Testis (tissue), 5 donors: ENCODE measurements at places on chromosomes 2 and 18. TPM values are rescaled to one million over a fixed set of nuclear protein-coding genes. Genes with fewer than 3 reads are reported as not detected.

GRCh38 chr2:134934150-134934549, 15.5 kb downstream of the CCNT2 start:
- no peak for DNase-seq

- no peak for DNase-seq
Measured at GRCh38 chr2:217804791-217805667, 197.8 kb downstream of the TNS1 start.

The APCDD1 gene
- polyA plus RNA-seq: 11.2 TPM

- DNase-seq: no peak
Measured at GRCh38 chr2:49928551-49928950, 774.2 kb upstream of the FSHR start.

The POTEJ gene
- polyA plus RNA-seq: 6.0 TPM

The PTPN18 gene
- 23.3 TPM for polyA plus RNA-seq

GRCh38 chr2:120634533-120634932, 101.1 kb upstream of the GLI2 start:
- no peak for DNase-seq

GRCh38 chr2:30503007-30503694, 56.1 kb downstream of the LCLAT1 start:
- no peak for DNase-seq

DNA sequence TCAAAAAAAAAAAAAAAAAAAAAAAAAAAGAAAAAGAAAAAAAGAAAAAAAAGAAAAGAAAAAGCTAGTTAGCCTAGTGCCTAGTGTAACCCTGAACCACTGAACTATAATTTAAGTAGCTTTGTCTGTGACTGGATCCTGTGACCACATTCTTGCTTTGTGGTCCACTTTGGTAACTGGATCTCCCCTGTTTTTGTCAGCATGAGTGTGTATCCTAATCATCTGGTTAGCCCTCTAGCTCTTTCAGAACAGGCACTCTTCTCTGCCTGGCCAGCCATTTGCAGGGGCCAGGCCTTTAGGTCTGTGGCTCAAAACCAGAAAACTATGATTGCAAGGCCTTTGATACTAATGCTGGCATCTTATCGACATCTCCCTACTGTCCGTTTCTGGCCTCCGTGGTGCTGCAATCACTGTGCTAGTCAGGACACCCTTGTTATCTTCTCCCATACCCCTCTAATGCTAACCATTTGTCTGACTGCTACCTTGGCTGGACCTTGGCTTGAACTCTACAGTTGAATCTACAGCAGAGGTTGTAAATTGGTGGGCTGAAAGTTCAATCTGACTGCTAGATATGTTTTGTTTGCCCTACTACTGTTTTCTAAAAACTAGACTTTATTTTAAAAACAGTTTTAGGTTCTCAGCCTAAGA, 40.5 kb downstream of the RBKS start:
- DNase-seq: no peak

The ATOH8 gene
- 13.5 TPM for polyA plus RNA-seq

DNA sequence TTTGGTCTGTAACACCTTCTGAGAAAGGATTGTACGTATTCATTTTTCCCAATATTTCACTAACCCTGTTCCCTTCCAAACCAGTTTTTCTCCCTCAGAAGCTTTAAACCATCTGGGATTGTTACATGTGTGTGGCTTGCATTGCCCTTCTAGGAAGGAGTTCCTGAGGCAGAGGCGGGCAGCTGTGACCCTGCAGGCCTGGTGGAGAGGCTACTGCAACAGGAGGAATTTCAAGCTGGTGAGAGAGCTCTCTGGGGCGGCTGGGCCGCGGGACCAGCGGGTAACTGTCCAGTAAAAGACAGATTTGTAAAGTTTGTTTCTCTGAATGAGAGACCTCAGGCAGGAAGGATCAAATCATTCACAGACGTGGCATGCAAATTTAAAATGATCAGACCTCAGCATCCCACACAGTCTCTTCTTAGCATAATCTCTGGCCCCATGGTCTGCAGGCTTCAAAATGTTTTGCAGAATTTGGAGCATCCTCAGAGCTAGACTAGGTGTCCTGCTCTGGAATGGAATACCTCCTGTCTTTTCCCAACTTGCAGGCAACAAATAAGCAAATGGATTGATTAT, 40.2 kb upstream of the GPR17 start:
- no peak for DNase-seq

The SERPINB7 gene
- 0.16 TPM for polyA plus RNA-seq

The FAP gene
- polyA plus RNA-seq: 5.6 TPM

DNA sequence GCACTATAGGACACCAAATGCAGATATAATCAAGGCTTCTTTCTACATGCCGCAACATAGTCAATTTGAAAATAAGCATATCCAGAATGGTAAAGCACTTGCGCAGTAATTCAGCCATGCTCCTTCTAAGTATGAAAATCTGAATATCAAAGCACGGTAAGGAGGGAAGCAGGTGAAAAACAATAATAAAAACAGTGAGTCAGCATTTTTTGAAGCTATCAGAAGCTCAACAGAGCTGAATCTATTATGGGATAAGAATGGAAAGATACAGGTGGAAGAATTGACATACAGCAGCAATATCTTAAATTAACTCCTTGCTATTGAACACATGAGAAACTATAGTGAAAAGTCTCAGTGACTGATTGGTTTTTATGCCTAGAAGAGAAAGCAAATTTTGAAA, 266.3 kb downstream of the NRXN1 start:
- no peak for DNase-seq

The DSG1 gene
- 5.4 TPM for polyA plus RNA-seq

DNA sequence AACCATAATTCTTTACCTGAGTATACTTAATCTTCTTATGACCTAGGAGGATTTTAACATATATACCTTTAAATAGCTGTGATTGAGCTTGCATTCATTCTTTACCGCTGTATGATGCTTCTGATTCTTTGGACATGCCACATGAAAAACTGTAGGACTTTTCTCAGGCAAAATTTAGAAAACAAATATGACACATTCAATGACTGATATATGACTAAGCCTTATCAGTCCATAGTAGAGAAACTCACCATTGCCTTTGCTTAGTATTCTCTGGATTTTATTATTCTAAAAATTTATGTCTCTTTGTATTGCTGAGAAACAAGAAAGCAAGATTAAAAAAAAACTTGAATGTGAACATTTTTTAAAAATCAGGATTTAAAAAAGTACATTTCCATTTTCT, 3.7 kb downstream of the FAM171B start:
- no peak for DNase-seq

- DNase-seq: no peak
Measured at GRCh38 chr2:231720987-231721966, 13.0 kb downstream of the PTMA start.

The TBR1 gene
- 0.92 TPM for polyA plus RNA-seq

GRCh38 chr2:150599889-150600288, 112.4 kb upstream of the RND3 start:
- no peak for DNase-seq

DNA sequence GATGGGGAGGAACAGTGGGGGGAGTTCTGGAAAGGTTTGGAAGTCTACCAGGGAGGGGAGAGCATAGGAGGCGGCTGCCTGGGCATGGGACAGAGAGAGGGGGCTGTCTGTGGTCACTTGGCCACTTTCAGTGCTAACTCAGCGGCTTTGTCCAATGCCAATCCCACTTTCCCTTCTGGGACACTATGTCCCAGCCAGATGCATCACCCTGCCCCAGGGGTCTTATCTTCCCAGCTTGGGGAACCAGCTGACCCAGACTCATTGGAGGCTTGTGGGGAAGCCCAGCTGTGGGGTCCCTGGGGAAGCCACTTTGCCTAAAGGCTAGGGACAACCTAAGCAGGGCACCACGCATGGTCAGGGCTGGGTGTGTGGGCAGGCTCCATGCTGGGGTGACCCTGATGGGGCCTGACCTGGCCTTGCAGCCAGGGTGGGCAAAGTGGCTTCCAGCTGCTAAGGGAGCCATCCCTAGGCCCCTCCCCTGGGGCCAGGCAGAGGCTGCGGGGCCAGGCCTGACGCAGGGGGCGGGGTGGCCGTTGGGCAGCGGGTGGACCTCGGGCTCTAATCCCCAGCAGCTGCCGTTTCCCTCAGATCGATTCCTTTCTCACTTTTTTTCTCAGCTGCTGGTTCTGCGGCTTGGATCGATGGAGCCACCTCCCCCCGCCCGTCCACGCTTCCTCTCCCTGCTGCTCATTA, 1.6 kb upstream of the ASIC4 start:
- no peak for DNase-seq

DNA sequence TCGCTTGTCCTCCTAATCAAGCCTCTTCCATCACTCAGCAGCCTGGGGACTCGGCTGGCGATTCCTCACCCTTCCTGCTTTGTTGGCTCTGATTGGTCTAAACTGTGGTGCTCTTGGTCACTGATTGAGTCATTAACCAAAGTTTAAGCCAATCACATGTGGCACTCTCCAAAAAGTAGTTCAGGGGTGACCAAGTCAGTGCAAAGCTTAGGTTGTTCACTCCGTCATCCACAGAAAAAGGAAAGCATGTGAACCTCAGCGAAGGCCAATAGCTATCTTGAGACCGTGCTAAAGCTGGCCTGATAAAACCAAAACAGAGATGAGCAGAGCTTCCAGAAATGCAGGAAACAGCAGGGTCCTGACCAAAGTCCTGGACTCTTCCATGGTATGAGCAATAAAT, 4.9 kb downstream of the ALPK2 start:
- no peak for DNase-seq

The COBLL1 gene
- polyA plus RNA-seq: 5.4 TPM

GRCh38 chr2:64352292-64352691, 101.7 kb upstream of the LGALSL start:
- no peak for DNase-seq

The DYNAP gene
- polyA plus RNA-seq: not detected

The GALNT14 gene
- 6.9 TPM for polyA plus RNA-seq

DNA sequence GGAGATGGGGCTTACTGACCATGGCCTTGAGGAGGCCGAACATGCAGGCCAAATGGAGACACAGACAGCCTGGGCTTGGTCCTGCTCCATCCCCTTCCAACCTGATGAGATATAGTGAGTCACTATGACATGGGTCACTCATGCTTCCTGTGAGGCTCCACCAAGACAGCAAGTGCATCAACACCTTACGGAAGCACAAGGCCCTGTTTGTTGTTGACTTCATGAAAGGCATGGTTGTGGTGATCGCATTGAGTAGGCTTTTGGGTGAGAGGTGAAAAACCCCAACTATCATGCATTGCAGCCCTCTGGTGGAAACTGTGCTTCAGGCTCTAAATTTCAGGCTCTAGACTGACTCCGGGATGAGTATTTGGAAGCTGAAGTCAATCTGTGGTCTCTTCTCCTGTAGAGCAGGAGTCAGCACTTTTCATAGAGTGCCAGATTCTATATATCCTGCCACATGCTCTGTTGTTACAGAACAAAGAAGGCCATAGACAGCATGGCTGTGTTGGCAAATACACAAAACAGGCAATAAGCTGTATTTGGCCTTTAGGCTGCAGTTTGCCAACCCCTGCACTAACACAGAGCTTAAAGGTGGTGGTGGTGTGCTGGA, 10.1 kb downstream of the IL37 start:
- no peak for DNase-seq

DNA sequence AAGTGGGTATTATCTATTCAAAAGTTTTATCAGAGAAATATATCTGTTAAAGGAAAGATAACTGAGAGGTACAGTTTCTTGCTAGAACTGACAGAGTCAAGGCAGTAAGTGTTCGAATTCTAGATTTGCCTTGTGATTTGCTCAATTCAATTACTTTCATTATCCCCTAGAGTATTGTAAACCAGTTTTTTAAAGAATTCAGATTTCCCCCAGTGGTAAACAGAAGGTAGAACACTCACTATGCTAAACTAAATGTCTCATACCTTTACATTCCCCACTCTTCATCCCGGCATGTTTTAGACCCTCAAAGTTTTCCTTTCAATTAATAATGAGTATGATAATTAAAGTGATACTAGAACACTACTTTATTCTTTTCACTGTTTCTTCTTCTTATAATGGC, 28.6 kb downstream of the TTC21B start:
- DNase-seq: no peak

The STARD6 gene
- 42.6 TPM for polyA plus RNA-seq

- no peak for DNase-seq
Measured at GRCh38 chr2:119489232-119489952, 34.9 kb downstream of the SCTR start.

- no peak for DNase-seq
Measured at GRCh38 chr2:15275346-15275745, 285.8 kb downstream of the NBAS start.

DNA sequence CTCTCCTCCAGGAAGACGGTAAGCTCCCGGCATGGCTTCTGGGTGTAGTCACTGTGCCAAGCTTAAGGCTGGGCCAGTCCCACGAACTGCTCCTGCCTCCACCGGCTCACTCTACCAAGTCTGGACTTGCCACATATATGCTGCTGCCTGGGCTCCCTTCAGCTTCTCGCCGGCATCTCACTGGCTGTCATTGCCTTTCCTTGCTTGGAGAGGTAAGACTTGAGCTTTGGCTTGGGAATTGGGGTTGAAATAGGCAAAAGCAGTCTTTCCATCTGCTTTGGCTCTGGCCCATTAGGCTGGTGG, 481.0 kb downstream of the TGIF1 start:
- DNase-seq: no peak

The CNRIP1 gene
- polyA plus RNA-seq: 10.5 TPM

The SERPINB10 gene
- polyA plus RNA-seq: not detected

DNA sequence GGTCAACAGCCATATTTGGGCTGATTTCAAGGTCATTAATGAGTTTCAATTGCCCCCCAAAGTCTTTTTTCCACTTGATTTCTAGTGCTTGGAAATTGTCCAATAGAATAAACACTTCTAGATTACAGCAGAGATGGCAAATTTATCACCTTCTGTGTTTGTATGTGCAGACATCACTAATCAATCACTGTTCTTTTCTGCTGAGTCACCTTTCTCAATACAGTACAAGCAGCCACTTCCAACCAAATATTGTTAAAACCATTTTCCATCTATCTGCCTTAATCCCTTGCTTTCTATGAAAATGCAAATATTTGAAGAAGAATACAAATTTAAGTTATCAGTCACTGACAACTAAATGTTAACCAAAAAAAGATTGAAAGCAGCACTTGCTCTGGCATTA, 40.2 kb upstream of the ZNF521 start:
- no peak for DNase-seq

GRCh38 chr2:217335341-217335966, 475.6 kb upstream of the TNP1 start:
- no peak for DNase-seq

DNA sequence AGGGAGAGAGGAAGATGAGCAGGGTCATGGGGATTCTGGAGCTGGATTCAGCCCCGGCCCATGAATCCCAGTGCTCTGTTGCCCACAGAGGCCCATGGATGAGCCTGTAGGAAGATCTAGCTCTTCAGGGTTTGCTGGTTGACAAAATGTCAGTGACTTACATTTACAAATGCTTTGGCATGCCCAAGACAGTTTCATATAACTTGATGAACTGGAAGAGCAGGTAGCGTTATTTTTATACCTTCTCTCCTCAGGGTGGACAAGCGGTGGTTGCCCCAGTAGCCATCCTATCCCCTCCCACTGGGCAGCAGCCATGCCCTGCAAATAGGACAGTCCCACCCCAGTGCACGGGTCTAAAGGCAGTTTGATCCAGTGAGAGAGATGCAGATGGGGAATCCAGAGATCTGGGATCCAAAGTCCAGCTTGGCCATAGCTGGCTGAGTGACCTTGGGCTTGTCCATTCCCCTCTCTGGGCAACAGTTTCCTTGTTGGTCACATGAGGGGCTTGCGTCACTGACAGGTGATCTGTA, 21.5 kb upstream of the KCNK3 start:
- no peak for DNase-seq

The CTAGE1 gene
- 5.2 TPM for polyA plus RNA-seq

GRCh38 chr18:48864876-48865275, 85.9 kb downstream of the SMAD7 start:
- DNase-seq: no peak

GRCh38 chr18:46458472-46458871, 198.5 kb downstream of the LOXHD1 start:
- no peak for DNase-seq

The FOXD4L1 gene
- polyA plus RNA-seq: not detected

The SCN9A gene
- 7.3 TPM for polyA plus RNA-seq
